ENCODE measurements at places on chromosomes 5 and 9.

DNA sequence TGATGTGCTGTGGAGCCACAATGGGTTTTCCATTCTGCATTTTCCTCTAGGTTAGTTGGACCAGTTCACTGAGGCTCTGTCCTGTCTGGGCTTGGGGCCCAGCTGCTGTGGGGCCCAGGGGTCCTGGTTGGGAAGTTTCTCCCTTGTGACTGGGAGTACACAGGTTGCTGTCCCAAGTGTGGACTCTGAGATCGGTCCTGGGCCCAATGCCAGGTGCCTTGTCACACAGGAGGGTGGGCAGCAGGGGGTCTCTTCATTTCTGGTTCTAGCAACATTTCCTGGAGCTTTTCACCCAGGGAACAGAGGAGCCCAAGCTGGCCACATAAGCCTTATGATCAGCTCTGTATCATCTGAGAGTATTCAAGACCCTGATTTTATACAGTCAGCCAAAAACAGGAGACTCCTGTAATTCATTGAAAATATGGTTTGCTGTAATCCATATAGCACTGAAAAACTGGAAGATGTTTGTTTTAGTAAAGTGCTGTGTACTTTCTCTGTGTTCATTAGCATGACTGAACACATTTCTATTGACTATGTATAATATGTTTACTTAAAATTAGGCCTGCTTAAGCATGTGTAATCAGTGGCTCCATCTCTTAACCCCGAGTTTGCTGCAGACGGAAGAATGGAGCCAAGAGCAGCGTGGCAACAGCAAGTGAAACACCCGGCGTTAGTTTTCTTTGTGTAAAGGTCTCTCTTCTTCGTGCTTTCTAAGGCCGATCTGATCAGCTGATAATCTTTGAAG lies 62.5 kb downstream of the MVB12B start:
- DNase-seq, result no peak

- DNase-seq, result no peak
Observed at GRCh38 chr5:37071901-37072581, 177.1 kb downstream of the CPLANE1 start.

DNA sequence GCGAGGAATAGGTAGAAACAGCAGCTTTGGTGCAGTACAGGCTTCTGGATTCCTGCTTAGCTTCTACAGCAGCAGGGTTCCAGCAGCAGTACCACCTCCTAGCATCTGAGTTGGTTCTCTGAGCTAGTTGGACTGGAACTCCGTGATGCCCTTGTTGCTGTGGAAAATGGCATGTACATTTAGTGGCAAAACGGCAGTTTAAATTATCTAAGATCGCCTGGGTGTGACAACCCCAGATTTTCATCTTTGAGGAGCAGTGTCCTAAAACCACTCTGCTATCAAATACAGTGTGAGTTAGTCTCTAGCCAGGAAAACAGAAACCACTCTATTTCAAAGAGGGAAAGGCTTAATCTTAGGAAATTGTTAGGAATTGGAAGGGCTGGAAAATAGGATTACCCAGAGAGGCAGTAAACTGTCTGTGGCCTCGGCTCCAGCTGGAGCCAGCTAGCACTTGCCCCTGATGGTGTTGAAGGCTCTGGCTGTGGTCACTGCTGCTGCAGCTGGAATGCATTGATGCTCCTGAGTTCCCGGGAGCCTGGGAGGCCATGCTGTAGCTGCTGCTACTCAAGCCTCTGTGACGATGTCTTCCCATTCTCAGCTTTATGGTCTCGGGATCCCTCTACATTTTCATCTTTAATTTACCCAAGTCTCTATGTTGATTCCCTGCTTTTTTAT lies 29.4 kb downstream of the RAD23B start:
- no peak for DNase-seq

GRCh38 chr5:132205385-132206125 lies 22.1 kb downstream of the P4HA2 start:
- no peak for DNase-seq

GRCh38 chr5:142537938-142538337 lies 148.0 kb downstream of the FGF1 start:
- no peak for DNase-seq

DNA sequence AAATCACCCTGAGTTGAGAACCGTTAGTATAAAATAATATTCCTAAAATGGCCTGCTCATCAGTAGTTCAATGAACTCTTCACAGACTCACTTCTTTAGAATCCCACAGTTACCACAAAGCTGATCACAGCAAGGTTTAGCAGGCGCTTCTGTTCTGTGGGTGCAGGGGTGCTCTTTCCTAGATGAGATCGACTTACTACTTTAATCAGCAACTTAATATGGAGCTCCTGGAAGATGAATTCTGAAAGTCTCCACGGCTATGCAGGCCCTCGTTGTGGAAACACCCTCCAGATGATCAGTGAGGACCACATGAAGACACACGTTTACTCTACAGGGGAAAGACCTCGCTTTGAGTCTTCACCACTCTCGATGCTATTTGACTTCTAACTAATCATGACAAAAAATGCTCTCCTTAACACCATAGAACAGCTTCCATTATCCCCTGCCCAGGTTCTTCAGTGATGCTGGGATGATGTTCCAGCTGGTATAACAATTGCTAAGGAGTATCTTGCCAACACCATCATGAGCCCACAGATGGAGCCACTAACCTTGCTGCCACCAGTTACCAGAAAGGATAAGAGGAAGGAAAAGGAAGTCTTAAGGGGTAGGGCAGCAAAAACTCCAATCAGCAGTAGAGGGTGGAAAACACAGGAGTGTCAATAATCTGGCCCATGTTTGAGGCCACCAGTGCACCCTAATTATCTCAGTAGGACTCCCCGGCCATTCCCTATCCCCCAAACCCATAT lies 17.9 kb upstream of the GPX8 start:
- no peak for DNase-seq

GRCh38 chr5:172235132-172235780 lies 41.3 kb downstream of the EFCAB9 start:
- no peak for DNase-seq

- DNase-seq, result no peak
Observed at GRCh38 chr9:82535432-82535998, 527.4 kb downstream of the RASEF start.

DNA sequence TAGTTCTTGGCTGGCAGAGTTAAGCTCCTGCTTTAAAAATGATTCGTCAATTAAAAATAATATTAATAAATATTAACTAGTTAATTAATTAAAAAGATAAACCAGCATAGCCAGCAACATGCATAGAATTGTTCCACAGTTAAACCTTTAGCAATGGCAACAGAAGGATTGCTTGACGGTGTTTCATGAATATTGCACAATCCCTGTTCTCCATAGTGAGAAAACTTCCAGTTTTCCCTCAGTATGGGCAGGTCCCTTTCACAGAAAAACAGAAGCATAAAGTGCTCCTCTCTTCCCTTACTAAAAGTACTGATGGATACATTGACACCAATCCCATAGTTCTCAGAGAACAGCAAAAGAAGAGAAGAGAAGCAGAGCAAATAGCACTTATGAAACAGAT lies 71.4 kb upstream of the CAST start:
- DNase-seq, result no peak

DNA sequence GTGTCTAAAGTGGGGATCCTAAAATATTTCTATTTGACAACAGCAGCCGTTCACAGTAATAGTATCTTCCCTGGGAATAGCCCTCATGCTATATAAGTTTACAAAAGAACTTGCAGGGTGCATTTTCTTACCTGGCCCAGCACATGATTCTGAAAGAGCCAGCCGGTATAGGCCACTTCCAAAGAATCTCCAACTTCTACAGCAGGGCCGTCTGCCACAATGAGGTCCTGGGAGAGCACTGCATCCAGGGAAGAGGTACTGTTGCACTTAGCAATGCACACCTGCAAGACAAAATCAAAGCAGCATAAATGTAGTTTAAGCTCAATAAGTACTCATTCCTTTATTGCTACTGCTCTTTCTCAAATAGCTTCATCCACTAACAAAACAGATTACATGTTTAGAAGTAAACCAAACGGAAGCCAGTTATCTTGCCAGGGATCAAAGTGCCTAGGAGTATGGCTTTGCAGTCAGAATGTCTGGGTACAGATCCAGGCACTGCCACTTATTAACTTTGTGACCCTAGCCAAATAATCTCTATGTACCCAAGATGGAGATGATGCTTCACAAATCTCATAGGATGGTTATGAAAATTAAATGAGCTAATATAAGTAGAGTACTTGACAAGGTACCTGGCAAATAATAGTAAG lies 21.3 kb downstream of the FKBP15 start:
- DNase-seq, result no peak
